Stimulated activated CD4-positive, alpha-beta T cell treated with anti-CD3 and anti-CD28 coated beads, Interleukin-12 subunit alpha, Interleukin-12 subunit beta, amount 100 ng/mL, for 24 hours (primary cell): ENCODE measurements at places on chromosomes 2 and 18.

GRCh38 chr2:147013696-147014392 is 831.0 kb upstream of the ACVR2A start:
- DNase-seq: no peak

DNA sequence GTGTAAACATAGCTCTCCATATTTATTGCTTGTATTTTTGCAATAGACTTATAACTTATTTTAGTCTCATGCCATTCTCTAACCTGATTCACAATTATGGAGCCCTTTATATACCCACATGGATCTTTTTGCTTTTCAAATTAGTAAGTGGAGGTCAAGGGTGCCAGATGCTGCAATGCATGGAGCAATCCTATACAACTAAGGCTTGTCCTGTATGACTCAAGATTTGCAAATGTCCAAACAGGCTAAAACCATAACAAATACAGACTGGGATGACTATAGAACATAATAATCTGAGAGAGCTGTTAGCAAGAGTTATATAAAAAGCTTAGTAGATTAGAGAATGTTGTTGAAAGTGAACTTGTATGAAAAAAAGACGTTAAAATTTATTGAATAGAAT is 690.4 kb upstream of the NRXN1 start:
- DNase-seq: no peak

DNA sequence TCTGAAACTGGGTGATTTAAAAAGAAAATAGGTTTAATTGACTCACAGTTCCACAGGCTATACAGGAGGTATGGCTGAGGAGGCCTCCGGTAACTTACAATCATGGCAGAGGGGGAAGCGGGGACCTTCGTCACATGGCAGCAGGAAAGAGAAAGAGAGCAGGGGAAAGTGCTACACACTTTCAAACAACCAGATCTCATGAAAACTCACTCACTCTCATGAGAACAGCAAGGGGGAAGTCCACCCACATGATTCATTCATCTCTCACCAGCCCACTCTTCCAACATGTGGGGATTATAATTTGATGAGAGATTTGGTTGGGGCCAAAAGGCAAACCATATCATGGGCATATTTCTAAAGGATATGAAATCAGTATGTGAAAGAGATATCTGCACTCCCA is 12.0 kb upstream of the ARHGAP15 start:
- no peak for DNase-seq

- DNase-seq: no peak
These were observed 167.1 kb upstream of the TRIB2 start for GRCh38 chr2:12549641-12550040.

DNA sequence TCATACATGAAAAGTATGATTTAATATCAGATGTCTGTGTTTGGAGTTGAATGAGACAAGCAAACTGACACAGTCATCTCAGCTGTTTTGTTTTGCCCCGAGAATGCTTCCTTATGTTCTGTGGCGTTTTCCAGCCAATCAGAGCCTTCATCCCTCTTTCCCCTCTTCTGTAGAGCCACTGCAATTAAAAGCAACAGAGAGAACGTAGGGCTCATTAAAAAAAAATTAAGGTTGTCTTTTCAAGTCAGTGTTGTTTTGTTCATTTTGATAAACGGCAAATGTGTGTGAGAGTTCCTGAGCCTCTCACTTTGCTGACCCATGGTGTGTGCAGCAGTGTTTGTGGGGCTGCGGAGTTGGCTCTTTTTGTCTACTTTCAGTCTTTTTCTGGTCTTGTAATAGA is 216.0 kb downstream of the FHOD3 start:
- DNase-seq: no peak

- no peak for DNase-seq
These were observed 42.6 kb upstream of the RNF152 start for GRCh38 chr18:61935362-61935761.

- no peak for DNase-seq
These were observed 300.1 kb downstream of the NOL4 start for GRCh38 chr18:33924576-33924975.

DNA sequence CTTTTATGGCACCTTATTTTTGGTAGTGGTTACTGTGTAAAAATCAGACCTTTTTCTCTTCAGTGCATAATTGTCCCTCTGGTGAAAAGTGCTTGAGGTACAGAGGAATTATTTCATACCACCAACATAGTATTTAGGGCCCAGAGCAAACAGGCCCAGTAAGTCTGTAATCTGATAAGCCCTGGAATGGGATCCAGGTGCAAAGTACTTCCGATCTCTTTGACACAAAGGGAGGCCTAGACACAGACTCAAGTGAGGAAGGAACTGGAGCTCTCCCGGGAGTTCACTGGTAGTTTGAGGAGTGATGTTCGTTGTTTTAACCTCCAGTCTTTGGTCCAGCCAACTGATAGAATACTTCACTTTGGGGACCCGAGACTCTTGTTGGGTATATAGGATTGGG is 57.4 kb downstream of the RAB31 start:
- DNase-seq: no peak

DNA sequence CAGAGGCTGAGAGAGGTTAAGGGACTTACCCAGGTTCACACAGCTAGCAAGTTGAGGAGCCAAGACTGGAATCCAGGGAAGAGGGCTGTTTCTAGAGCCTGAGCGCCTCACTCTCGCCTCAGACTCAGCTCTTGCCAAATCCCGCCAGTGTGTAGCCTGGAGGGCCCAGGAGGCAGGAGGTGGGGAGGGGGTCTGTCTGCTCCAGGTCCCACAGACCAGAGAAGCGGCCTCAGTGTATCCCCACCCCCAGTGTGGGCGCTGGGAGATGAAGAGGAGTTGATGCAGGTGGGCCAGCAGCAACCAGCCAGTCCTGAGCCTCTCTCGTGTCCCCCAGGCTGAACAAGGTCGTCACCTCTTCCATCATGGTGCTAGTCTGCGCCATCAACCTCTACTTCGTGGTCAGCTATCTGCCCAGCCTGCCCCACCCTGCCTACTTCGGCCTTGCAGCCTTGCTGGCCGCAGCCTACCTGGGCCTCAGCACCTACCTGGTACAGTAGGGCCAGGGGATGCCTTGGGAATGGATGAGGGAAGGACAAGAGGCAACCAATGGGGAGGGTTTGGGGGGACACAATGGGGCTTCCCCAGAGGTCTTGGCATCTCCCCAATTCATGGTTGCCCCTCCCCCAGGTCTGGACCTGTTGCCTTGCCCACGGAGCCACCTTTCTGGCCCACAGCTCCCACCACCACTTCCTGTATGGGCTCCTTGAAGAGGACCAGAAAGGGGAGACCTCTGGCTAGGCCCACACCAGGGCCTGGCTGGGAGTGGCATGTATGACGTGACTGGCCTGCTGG is 5.2 kb upstream of the CTDSP1 start:
- DNase-seq: no peak
